ENCODE measurements at places on chromosomes 1 and 21.

GRCh38 chr1:104804147-104804546, 1054.4 kb downstream of the AMY1C start:
- DNase-seq: no peak

GRCh38 chr1:109482791-109483671, 674 bp upstream of the ATXN7L2 start:
- DNase-seq: peak; percentile 72

- DNase-seq: no peak
Observed at GRCh38 chr1:150530491-150531159, 15.1 kb downstream of the FALEC start.

GRCh38 chr1:39632323-39632681, 7.1 kb downstream of the HEYL start:
- DNase-seq: no peak

GRCh38 chr1:163050496-163050895, 18.7 kb upstream of the RGS4 start:
- no peak for DNase-seq

- DNase-seq: no peak
Observed at GRCh38 chr1:92105546-92106081, 25.5 kb downstream of the BTBD8 start.

Data from COR-L47 (cell line).